ENCODE measurements at places on chromosomes 7 and 10.

DNA sequence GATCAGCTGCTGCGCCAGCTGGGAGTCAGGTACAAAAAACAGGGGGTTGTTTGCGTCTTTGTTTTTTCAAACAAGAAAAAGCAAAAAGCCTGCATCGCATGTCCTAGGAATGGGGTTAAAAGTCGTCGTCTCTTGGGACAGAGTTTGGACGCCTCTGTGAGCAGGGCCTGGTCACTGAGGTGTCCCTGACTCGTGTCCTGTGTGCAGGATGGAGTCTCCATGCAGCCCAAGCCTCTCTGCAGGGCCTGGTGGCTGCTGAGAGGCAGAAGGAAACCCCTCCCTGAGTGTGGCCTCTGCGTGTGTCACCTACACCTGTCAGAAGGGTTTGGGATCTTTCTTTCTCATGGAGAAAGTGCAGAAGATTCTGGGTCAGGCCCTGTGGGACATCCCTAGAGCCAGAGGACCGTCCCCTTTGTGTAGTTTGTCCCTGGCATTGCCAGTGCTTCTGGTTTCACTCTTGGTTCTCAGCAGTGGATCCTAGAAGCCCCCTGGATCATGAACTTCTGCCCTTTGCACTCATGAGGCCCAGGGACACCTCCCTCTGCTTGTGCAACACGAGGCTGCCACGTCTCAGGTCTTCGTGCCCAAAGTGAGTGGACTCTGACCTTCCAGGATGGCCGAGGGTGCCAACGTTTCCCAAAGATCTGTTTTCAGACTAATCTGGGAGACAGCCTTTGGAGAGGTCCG lies 75.0 kb downstream of the PRKAG2 start:
- no peak for DNase-seq

GRCh38 chr10:55641601-55642000 lies 719.5 kb downstream of the ZWINT start:
- no peak for DNase-seq

GRCh38 chr7:156754201-156754600 lies 113.6 kb downstream of the RNF32 start:
- no peak for DNase-seq

- DNase-seq: no peak
Observed at GRCh38 chr7:158109364-158110033, 478.1 kb downstream of the PTPRN2 start.

DNA sequence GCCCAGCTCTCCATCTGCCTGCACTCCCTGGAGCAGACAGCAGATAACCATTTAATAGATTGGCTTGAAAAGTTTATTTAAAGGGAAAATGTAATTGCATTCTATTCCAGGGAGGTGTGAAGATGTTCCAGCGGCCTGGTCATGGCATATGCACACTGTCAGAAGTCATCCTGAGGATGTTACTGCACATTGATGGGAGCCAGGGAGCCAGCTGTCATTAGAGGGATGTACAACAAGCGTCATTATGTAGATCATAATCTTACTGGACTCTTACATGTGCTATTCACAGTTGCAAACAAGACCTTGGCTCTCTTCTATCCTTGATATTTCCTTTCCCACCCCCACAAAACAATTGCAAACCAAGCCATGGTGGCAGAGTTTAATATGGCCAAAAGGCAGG lies 65.4 kb downstream of the FAM204A start:
- DNase-seq: no peak

GRCh38 chr10:71390461-71390835 lies 6.3 kb upstream of the CDH23 start:
- peak; percentile 63 for DNase-seq

- DNase-seq: peak; percentile 37
Observed at GRCh38 chr10:27744802-27745731, 552 bp downstream of the MKX start.

DNA sequence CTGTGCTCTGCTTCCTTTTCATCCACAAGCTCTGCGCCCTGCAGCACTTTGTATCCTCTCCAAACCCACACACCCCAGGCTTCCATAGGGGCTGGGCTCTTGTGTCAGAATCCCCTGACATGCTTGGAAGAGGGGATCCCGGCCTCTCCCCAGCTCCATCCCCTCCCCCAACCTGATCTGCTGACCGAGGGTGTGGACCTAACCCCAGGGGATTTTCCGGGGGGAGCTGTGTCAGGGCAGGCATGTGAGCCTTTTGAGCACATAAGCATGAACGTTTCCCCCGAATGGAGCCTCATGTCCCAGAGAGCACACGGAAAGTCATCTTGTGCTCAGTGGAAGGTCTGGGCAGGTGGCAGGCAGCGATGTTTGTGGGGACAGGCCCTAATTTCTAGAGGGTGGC lies 17.7 kb downstream of the GPR26 start:
- DNase-seq: no peak

GRCh38 chr7:130473876-130474275 lies 18.0 kb upstream of the MEST start:
- DNase-seq: peak; percentile 41

- peak; percentile 94 for DNase-seq
Observed at GRCh38 chr7:5595545-5596045, 172.0 kb upstream of the TNRC18 start.

GRCh38 chr10:7417103-7417623 lies 6.3 kb upstream of the SFMBT2 start:
- peak; percentile 69 for DNase-seq

DNA sequence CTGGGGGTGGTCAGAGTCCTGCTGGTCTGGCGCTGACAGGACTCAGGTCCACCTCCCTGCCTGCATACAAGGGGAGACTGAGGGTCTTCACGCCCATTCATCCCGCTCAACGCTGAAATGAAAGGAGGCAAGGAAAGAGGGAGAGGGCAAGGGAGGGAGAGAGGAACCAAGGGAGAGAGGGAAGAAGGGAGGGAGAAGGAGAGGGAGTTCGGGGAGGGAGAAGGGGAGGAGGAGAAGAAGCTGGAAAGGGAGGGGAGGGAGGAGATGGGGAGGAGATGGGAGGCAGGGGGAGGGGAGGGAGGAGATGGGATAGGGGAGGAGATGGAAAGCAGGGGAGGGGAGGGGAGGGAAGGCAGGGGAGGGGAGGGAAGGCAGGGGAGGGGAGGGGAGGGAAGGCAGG lies 69.4 kb upstream of the INPP5A start:
- DNase-seq: no peak

- DNase-seq: no peak
Observed at GRCh38 chr7:137953043-137953664, 48.7 kb downstream of the CREB3L2 start.

GRCh38 chr10:7380704-7381241 lies 30.1 kb downstream of the SFMBT2 start:
- no peak for DNase-seq

GRCh38 chr7:46134385-46134784 lies 213.3 kb upstream of the IGFBP3 start:
- no peak for DNase-seq

DNA sequence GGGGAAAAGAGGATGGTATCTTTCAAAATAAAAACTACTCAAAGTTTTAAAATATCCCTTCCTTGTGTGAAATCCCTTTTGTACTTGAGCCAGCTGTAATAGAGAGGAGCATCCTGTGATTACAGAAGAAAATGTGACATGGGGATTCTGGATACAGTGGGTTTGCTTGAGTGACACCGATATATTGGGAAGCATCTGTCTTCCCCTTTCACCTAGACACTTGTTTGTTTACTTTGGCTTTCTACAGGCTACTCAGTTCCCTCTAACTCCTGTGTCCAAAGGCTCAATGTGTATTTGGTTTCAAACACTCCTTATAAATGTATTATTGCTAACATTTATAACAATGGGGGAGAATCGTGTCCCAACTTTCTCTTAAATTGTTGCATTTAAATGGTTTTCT lies 24.4 kb downstream of the CPED1 start:
- no peak for DNase-seq

DNA sequence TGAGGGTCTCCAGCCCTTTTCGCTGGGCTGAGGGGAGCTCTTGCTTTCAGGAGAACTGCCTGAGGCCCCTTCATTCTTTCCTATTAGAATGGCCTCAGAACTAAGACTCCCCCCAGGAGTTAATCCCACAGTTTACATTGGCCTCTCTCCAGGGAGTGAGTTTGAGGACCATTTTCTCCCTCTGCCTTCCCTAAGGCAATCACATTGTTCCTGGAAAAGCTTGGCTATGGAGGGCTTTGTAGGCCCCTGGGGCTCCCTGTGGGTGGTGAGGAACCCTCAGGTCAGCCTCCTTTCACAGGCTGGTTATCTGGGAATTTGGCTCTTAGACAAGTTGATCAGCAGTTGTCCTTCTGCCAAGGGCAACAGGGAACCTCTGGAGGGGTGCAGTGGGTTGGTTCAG lies 343.7 kb downstream of the RPS24 start:
- DNase-seq: no peak

DNA sequence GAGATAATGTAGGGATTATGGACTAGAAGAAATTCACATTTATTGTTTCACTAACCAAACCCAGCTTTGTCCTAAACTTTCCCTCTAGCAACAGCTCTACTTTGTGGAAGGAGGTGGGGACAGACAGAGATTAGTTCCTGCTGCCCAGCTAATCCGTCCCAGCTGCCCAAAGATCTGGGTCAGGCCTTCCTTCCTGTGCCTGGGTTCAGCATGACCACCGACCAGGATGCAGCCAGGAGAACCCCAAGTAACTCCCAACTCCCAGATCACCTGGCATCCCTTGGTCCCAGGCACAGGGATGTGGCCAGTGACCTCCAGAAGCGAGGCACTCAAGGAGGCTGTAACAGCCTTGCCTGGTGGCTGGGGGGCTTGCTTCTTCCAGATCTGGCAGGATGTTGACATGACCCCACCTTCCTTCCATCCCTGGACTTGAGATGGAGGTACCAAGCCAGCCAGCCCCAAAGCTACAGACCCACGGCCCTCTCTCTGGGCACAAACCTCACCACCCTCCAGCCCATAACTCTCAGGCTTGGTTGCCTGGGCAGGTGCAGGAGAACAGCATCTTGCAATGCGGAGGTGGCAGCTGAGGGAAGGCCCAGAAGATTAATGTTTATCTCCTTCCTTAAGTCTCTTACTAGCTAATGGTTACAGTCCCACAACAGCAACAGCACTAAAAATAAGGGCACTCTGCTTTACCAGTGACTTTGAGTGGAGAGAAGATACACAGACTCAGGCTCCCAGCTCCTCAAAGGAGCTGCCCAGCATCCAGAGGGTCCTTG lies 11.1 kb downstream of the CAMK2G start:
- DNase-seq: no peak

GRCh38 chr7:496528-497295 lies 22.9 kb downstream of the PDGFA start:
- peak; percentile 25 for DNase-seq

- no peak for DNase-seq
Observed at GRCh38 chr7:88455696-88456095, 149.0 kb upstream of the STEAP4 start.

DNA sequence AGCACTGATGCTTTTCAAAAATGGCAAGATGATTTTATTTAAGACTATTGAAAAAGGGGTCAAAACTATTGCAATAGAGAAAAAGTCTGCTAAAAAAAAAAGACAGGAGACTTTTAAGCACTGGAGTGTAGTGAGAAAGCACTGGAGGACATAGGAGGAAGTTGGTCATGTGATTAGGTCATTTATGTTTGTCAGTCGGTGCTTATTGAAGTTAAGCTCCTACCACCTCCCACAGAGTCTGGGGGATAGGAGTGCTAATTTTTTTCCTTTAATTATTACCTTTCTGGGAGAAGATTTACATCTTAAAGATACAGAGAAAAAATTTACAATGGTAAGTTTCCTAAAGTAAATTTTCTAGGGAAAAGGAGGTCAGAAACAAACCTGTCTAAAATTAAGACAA lies 80.2 kb upstream of the TMEM229A start:
- DNase-seq: peak; percentile 1

- DNase-seq: no peak
Observed at GRCh38 chr10:47033541-47034270, 122.5 kb downstream of the PTPN20 start.

DNA sequence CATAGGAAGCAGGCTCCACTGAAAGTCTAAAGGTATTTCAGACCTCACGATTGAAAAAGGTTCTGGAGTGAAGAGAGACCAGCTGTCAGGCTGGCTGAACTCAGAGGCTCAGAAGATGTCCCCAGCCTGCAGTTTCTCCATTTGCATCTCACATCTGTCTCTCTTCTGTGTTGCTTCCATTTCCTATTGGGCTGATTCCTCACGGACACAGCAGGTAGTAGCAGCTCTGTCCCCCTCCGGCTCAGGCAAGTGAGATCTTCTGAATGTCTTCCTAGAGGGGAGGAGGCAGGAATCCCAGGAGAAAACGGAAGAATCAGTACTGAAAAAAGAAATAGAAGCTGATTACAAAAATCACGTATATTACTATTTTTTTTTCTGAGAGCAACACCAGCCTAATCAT lies 274.1 kb upstream of the COBL start:
- DNase-seq: no peak

DNA sequence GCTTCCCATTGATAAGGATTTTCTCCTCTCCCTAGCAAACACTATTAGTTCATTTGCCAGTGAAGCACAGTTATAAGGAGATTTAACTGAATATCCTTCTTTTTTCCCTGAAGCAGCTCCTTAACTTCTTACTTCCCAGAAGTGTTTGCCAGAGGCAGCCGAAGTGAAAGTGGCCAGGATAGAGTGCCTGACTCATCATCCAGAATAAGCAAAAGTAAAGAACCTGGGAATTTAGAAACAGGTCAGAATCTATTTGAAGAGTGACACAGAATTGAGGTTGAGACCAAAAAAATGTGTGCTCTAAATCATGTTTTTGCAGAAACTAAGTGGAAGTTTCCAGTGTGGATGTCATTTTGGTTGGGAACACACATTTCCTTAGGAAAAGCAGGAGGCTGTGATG lies 249.6 kb upstream of the VWC2 start:
- no peak for DNase-seq

- DNase-seq: no peak
Observed at GRCh38 chr10:72660220-72660619, 31.7 kb upstream of the MCU start.

GRCh38 chr10:42864575-42864974 lies 82.0 kb downstream of the BMS1 start:
- DNase-seq: peak; percentile 53

GRCh38 chr10:102822222-102822621 lies 15.0 kb downstream of the CYP17A1 start:
- DNase-seq: no peak

GRCh38 chr7:96674565-96674964 lies 35.1 kb downstream of the SEM1 start:
- no peak for DNase-seq

GRCh38 chr10:86936661-86937501 lies 20.5 kb downstream of the MMRN2 start:
- DNase-seq: no peak

GRCh38 chr10:57049096-57049495 lies 688.0 kb upstream of the ZWINT start:
- no peak for DNase-seq

Measured in hematopoietic multipotent progenitor cell treated with erythropoietin and hydrocortisone succinate and interleukin-3 and kit ligand, for 4 days (in vitro differentiated cells).